ENCODE measurements at places on chromosomes 1 and 21.

- no peak for DNase-seq
Measured at GRCh38 chr1:7043719-7044535, 258.7 kb downstream of the CAMTA1 start.

GRCh38 chr21:24205319-24205718, 1402.0 kb downstream of the MRPL39 start:
- no peak for DNase-seq

GRCh38 chr1:84078108-84078841, 65.8 kb upstream of the PRKACB start:
- no peak for DNase-seq

GRCh38 chr1:51790385-51790784, 88.1 kb downstream of the NRDC start:
- no peak for DNase-seq

DNA sequence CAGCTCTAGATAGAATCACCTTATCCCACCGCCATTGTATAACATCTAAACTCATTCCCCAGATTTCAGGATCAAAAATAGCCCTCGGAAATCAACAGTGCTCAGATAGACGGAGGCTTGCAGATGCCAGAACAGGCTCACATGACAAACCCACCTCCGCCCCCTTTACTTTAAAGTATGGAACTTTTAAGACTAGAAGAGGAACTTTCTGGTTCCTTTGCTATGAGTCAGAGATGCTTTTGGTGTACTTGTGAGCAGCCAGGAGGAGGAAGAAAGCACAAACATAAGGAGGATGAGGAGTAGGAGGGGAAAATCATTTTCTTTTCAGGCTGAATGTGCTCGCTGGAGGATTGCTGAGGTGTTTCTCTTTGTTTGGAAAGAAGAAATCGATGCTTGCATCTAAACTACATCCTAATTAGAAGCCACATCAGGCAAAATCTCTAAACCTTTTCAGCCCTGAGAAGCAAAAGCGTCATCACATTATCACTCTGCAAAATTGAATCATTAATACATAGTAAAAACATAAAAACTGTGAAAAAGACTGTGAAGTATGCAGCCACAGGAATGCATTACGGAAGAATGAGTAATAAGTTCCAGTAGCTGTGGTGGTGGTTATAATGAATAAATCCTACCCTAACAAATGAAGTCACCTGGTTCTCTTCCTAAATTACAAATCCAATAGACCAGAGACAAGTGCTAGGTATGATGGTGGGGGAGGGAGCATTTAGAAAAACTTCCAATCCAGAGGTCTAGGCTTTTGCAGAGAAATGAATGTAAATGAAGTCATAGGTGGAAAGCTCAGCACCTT, 251.3 kb downstream of the KCNH1 start:
- DNase-seq = no peak
